ENCODE measurements at places on chromosomes 7 and 10. TPM values are rescaled to one million over a fixed set of nuclear protein-coding genes. Genes with fewer than 3 reads are reported as not detected.

Gene UCMA
- total RNA-seq = not detected

Gene PRKCQ
- total RNA-seq = 0.54 TPM

Gene ATRNL1
- total RNA-seq = 1.3 TPM

Gene HOXA3
- total RNA-seq = 9.2 TPM

Gene SOSTDC1
- total RNA-seq = 0.20 TPM

Gene SPDYE11
- total RNA-seq = not detected

Gene KLLN
- total RNA-seq = 1.4 TPM

Gene FERD3L
- total RNA-seq = not detected

Gene FAM221A
- 2.2 TPM for total RNA-seq

Gene C7orf33
- total RNA-seq = not detected

DNA sequence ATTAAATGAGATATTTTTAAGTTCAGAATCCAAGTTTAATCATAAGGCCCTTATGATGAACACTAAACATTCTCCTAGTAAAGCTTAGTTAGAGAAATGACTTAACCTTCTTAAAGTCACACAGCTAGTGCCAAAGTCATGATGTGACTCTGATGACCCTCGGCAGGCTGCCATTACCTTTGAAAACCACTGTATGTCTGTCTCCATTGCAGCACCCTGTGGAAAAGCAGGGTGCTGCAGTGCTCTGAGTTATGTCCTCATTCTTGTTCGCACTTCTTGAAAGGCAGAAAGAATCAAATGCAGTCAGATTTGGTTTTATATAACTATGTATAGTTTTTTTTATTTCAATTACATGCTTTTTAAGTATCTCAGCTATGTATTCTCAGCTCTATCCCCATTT lies 105.0 kb downstream of the PHTF2 start:
- H3K27me3 ChIP-seq = no peaks in the 10 kb centered on the region
- H3K36me3 ChIP-seq = no peaks in the 10 kb centered on the region
- H3K4me3 ChIP-seq = no peak overlapping the region
- no peak overlapping the region for H3K27ac ChIP-seq
- no peaks in the 10 kb centered on the region for H3K4me1 ChIP-seq
- no peak for DNase-seq

DNA sequence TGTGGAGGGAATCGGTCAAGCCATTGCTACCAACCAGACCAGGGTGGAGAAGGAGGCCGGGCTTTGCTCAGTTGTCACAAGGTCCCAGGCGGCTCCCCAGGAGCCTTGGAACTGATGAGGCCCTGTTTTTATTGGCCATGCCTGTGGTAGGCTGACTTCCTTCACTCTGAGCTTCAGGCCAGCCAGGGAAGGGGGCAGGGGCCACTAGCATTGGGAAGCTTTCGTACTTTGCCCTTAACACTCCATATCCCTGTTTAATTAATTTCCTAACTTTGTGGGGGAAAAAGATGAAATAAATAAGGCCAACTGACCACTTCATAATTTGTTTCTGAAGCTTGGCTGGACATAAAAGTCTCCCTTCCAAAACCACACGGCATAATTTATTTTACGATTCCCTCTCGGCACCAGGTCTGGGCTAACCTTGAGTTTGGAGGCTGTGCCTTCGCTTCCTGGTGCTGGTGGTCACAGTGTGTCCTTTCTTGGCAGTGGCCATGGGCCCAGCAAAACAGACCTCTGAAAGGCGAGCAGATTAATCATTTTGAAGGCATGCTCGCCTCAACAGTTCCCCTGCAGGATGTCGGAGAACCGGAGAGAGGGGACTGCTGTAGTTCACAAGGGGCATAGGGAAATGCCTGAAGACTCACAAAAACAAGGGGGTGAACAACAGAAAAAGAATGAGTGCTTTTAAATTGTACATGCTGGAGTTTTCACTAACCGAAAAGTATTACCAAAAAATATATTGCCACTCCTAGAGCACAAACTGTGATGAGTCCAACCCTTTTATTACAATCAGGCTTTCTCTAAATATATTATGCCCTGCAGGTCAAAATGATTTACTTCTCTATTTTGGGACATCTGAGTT lies 966.0 kb downstream of the LRMDA start:
- no peak overlapping the region for H3K4me3 ChIP-seq
- DNase-seq = no peak
- no peaks in the 10 kb centered on the region for H3K36me3 ChIP-seq
- H3K27me3 ChIP-seq = no peaks in the 10 kb centered on the region
- H3K4me1 ChIP-seq = no peaks in the 10 kb centered on the region
- no peak overlapping the region for H3K27ac ChIP-seq

GRCh38 chr7:121023683-121024511 lies 35.4 kb downstream of the CPED1 start:
- no peak for DNase-seq
- no peak overlapping the region for H3K4me3 ChIP-seq
- H3K27me3 ChIP-seq = no peaks in the 10 kb centered on the region
- H3K36me3 ChIP-seq = no peaks in the 10 kb centered on the region

GRCh38 chr7:66357087-66357486 lies 152.0 kb downstream of the TPST1 start:
- H3K36me3 ChIP-seq = no peaks in the 10 kb centered on the region
- no peaks in the 10 kb centered on the region for H3K27me3 ChIP-seq
- H3K4me3 ChIP-seq = no peak overlapping the region
- DNase-seq = no peak
- H3K27ac ChIP-seq = 0 out of 2 replicates have a peak overlapping the region, but pooled peaks have one; percentile 5

GRCh38 chr10:103281753-103282152 lies 4.8 kb downstream of the INA start:
- no peak for DNase-seq
- no peak overlapping the region for H3K4me3 ChIP-seq
- H3K4me1 ChIP-seq = no peaks in the 10 kb centered on the region
- no peaks in the 10 kb centered on the region for H3K36me3 ChIP-seq

- H3K27me3 ChIP-seq = no peaks in the 10 kb centered on the region
- no peak overlapping the region for H3K27ac ChIP-seq
- H3K4me1 ChIP-seq = no peaks in the 10 kb centered on the region
- H3K36me3 ChIP-seq = no peaks in the 10 kb centered on the region
- DNase-seq = no peak
- H3K4me3 ChIP-seq = no peak overlapping the region
Measured at GRCh38 chr10:132047575-132048293, 18.0 kb upstream of the JAKMIP3 start.

- no peak overlapping the region for H3K4me3 ChIP-seq
- H3K36me3 ChIP-seq = no peaks in the 10 kb centered on the region
- no peaks in the 10 kb centered on the region for H3K27me3 ChIP-seq
- DNase-seq = no peak
Measured at GRCh38 chr7:2915023-2915422, 70.9 kb upstream of the GNA12 start.

GRCh38 chr7:109836016-109836415 lies 1254.9 kb upstream of the LRRN3 start:
- H3K4me3 ChIP-seq = no peak overlapping the region
- no peaks in the 10 kb centered on the region for H3K27me3 ChIP-seq
- DNase-seq = no peak
- H3K36me3 ChIP-seq = no peaks in the 10 kb centered on the region
- no peak overlapping the region for H3K27ac ChIP-seq

GRCh38 chr10:110859973-110860376 lies 11.8 kb upstream of the PDCD4 start:
- DNase-seq = no peak
- peaks cover 5% of the 10 kb centered on the region for H3K4me1 ChIP-seq
- H3K36me3 ChIP-seq = no peaks in the 10 kb centered on the region

DNA sequence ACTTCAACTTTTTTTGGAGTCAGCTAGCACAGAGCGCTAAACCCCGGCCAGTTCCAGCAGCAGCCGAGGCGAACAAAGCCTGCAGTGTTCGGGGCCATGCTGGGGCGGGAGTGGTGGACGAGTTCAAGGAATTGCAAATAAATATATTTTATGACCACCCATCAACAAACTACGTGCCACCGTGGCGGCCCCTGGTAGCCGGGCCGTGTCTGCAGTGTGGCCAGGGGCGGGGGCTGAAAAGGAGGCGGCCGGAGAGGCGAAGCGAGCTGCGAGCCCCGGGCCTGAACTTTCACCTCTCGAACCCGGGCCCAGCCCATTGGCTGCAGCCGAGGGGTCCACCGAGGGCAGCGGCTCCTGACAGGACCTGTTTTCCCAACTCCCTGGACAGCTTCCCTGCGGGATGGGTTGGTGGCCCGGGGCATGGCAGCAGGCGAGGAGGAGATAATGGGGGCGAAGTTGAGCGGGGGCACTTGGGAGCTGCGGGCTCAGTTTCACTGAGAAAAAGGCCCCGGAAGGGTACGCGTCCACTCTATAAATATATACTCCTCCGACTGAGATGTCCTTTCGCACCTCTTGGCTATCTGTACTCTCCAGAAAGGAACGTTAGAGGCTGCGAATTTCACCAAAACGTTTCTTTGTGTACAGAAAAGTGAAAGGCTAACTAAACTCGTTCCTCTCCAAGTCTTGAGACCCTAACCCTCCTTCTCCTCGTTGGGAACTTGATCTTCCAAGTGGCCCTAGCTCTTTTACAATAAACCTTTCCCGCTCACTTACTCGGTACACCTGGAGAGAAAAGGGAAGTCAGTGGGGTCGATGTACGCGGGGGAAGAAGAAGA lies 164.6 kb upstream of the PPP1R3A start:
- DNase-seq = no peak
- no peak overlapping the region for H3K4me3 ChIP-seq
- H3K4me1 ChIP-seq = peaks cover 27% of the 10 kb centered on the region
- no peaks in the 10 kb centered on the region for H3K27me3 ChIP-seq
- H3K27ac ChIP-seq = no peak overlapping the region

DNA sequence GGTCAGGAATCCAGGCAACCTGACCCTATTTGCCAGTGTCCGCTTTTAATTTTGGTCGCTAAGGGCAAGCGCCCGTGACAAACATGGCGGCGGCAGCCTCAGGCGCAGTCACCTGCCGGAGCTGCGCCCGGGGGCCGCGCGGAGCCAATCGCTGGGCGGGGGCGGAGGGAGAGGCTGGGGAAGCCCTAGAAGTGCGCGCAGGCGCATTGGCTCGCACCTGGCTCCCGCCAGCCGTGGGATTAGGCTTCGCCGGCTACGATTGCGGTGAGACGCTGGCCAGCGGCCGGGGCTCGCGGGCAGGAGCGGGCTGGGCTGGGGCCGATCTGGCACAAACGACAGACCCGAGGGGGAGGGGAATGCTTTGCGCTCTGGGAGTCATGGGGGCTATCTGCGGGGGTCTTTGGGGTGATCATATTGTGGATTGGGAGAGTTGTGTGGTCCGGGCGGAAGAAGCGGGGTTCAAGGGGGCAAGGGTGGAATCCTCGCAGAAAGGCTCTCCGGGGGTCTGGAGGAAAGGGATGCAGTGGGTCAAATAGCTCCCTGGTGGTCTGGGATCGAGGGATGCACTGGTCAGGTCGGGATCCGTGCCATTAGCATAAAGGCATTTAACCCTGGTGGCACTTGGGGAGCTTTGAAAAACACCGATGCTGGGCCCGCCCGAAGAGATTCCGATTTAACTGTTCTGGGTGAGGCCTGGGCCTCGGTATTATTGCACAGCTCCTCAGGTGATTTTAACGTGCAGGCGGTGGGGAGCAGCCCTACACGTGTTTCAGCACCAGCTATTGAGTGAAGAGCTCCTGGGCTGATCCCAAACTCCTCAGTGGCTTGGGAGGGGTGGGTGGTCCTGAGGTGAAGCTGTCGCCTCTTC lies 10.1 kb upstream of the C10orf95 start:
- no peaks in the 10 kb centered on the region for H3K36me3 ChIP-seq
- H3K4me3 ChIP-seq = peak overlapping the region; percentile 73
- DNase-seq = peak; percentile 87
- H3K27ac ChIP-seq = peak overlapping the region; percentile 60
- H3K27me3 ChIP-seq = no peaks in the 10 kb centered on the region

DNA sequence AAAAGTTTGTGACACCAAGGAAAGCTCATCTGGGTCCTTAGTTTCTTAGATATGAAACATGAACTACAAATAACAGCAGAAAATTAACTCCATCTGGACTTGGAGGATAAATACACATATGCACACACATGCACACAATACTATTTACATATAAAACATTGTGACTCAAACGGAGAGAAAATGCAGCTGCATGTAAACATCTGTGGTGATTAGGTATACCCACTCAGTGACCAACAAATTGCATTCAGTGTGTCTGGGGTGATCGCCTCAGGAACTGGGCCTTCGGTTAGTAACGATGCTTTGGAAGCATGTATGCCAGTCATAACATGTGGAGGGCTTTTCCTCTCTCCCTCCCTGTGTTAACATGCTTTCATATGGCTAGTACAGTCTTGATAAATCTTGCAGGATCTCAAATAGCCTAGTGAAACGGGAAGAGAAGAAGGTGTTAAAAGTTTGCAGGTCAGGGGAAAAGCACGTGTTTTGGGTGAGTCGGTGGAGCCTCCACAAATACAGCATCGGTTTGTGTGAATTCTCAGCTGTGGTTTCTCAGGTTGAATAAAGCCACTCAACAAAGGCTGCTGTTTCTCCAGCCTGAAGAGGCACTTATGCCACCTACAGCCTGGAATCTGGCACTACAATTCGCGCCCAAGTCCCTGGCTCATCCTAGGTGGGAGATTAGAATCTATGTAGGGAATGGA lies 8.7 kb upstream of the GLRX3 start:
- no peak overlapping the region for H3K27ac ChIP-seq
- no peaks in the 10 kb centered on the region for H3K27me3 ChIP-seq
- no peaks in the 10 kb centered on the region for H3K36me3 ChIP-seq
- no peak overlapping the region for H3K4me3 ChIP-seq
- peaks cover 4% of the 10 kb centered on the region for H3K4me1 ChIP-seq
- no peak for DNase-seq

DNA sequence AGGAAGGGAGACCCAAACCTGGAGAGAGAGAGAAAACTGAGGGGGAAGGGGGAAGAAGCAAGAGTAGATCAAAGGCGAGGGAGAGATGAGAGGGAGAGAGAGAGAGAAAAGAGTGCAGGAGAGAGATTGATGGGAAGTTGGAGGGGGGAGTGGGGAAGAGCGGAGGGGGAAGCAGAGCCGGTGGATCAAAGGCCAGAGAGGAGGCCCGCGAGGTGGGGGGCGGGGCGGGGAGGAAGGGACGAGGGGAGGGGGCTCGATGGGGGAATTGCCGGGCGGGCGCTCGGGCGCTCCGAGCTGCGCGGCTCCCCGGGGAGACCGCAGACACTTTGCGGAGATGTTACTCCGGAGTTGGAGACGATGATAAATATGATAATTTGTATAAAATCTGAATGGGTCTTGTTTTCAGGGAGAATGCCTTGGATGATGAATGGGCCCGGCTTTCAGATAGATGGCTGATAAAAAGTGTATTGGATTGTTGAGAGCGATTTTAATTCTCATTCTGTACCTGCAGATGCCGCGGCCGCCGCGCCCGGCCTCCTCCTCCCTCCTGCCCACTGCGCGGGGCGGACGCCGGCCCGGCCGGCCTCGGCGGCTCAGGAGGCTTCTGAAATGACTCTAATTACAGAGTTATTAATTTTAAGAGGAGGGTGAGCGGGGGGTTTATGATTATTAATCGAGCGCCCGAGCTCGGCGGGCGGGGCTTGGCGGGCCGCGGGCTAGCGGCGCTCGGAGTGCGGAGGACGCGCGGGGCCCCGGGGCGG lies 21.4 kb upstream of the PAX2 start:
- H3K27me3 ChIP-seq = no peaks in the 10 kb centered on the region
- peaks cover 10% of the 10 kb centered on the region for H3K4me1 ChIP-seq
- no peaks in the 10 kb centered on the region for H3K36me3 ChIP-seq

DNA sequence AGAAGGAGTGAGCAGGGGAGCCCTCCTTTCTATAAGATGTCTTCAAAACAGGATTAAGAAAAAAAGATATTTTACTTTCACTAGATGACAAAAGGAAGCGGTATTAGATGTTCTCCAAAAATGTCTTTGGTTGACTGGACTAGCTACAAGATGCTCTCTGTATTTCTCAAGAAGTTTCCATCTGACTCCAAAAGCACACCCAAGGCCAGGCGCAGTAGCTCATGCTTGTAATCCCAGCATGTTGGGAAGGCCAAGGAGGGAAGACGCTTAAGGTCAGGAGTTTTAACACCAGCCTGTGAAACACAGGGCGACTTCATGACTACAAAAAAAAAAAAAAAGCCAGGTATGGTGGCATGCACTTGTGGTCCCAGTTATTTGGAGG lies 84.5 kb downstream of the PIP4K2A start:
- H3K27ac ChIP-seq = no peak overlapping the region
- no peaks in the 10 kb centered on the region for H3K36me3 ChIP-seq
- H3K27me3 ChIP-seq = no peaks in the 10 kb centered on the region
- H3K4me1 ChIP-seq = peaks cover 73% of the 10 kb centered on the region
- no peak for DNase-seq
